Gastroesophageal sphincter (tissue), 4 donors: ENCODE measurements at places on chromosomes 2 and 18. TPM values are rescaled to one million over a fixed set of nuclear protein-coding genes. Genes with fewer than 3 reads are reported as not detected.

The CFC1 gene
- not detected for total RNA-seq

The ALPI gene
- total RNA-seq: not detected

The ADAM17 gene
- 18.3 TPM for total RNA-seq

The SAG gene
- not detected for total RNA-seq

The DSC2 gene
- total RNA-seq: 4.0 TPM
